ENCODE measurements at places on chromosomes 6 and 20.

- DNase-seq = no peak
Measured at GRCh38 chr20:58613061-58613854, 37.8 kb upstream of the STX16 start.

DNA sequence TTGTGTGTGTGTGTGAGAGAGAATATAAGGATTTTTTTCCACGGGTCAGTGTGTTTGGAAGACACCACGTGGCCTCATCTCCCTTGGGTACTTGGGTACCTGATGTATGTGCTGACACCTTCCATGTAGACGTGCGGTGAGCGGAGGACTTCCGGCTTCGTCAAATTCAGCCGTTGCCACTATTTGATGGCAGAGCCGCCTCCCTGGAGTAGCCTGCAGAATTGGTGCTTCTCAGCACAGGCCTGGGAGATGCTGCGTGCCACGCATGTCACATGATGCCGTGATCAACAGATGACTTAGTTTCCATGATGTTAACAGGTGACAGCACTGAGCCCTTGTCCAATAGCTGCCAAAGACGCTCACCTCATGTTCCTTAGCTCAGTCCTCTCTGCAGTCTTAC lies 69.4 kb downstream of the CDH4 start:
- no peak for DNase-seq

GRCh38 chr6:40389254-40389653 lies 197.9 kb downstream of the LRFN2 start:
- no peak for DNase-seq

DNA sequence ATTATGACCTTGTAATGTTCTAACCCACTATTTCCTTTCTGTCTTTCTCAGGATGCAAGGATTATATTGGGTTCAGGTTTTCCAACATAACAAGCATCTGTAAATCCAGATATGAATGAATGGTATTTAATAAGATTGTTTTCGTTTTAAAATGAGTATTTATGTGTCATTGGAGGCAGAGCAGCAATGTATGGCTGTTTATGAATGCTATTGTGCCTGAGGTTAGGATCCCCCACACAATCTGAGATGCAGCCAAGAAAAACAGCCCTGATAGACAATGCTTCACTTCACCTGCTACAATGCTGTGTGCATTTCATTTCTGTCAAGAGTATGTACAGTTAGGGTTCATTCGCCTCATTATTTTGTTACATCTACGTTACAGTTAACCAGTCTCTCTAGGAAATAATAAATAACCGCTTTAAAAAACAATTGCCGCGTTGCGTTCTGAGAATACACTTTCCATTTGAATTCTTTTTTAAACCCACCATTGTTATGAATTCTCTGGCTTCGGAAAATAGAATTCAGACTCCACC lies 19.6 kb downstream of the TFAP2A start:
- DNase-seq = no peak

DNA sequence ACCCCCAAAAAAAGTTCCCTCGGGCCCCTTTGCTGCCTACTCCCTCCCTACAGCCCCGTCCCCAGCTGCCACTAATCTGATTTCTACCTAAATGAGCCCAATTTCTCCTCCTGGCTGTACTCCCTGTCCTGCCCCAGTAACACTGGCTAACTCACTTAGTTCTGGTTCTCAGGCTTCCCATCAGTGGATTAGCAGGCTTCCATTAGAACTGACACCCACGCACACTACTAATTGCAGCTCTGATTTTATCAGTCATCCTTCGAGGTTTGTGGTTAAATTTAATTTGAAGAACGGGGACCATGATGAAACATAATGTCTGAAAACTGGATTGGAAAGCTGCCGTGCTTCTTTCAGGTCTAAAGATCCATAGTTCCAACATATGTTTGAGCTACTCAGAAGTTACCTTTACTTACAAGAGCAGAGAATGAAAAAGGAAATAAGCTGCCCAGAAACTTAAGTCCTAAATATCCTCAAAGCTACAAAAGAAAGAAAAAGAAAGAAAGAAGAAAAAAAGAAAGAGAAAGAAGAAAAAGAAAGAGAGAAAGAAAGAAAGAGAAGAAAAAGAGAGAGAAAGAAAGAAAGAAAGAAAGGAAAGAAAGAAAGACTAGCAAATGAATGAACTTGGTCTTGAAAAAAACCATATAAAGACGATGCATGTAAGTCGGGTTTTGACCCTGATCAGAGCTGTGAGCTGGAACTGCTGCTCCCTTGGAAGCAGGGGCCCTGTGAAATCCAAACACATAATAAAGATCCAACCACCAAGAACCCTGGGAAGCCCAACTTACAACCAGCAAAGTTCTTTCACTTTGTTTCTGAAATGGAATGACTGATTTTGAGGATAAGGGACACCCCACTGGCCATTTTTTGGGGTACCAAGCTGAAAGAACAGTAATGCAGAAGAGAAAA lies 51.7 kb downstream of the CNKSR3 start:
- no peak for DNase-seq

- no peak for DNase-seq
Measured at GRCh38 chr6:56289721-56290120, 42.3 kb upstream of the COL21A1 start.

DNA sequence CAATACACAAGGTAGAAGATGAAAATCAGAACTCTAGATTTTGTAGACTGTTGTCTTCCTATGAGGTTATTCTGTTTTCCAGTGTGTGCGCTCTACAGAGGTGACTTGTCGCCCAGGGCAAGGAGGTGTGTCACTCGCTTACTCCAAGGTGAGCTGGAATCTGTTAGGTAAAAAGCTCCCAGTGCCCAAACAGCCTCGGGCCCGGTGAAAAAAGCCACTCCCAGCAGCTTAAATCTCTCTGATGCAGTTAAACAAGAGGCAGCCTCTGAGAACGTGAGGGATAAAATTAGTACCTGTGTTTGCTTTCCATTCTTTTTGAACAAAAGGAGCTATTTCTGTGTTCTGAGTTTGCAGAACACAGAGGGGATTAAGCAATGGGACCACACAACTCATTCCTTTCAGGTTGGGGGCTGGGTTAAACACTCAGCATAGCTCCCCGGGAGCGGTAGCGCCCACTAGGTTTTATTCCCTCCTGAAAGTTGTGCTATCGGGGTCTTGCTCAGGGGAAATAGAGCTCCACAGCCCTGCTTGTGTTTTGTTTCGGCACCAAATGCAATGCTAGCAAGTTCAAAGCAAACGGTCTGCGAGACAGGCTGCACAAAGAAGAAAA lies 181.2 kb downstream of the FOXA2 start:
- DNase-seq = no peak

DNA sequence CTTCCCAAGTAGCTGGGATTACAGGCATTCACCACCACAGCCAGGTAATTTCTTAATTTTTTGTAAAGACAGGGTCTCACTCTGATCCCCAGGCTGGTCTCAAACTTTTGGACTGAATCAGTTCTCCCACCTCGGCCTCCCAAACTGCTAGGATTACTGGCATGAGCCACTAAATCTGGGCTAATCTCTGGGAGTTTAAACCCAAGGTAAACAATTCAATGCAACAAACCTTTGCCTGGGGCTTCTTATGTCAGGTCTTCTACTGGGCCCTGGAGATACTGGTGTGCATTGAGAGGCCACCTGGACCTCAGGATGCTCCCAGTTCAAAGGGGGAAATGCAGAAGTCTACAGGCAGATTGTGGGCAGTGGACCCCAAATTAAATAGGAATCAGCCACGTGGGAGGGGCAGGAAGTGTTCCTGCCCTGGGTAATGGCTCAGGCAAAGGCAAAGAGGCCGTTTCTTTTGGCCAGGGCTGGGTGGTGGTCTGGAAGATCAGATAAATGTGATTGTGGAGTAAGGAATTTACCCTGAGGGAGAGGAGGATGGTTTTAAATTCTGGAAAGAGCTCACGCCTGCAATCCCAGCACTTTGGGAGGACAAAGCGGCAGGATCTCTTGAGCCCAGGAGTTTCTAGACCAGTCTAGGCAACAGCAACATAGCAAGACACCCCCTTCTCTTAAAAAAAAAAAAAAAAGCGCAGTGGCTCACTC lies 1.3 kb upstream of the MYBL2 start:
- no peak for DNase-seq

GRCh38 chr6:144953552-144954240 lies 668.6 kb downstream of the UTRN start:
- DNase-seq = no peak

DNA sequence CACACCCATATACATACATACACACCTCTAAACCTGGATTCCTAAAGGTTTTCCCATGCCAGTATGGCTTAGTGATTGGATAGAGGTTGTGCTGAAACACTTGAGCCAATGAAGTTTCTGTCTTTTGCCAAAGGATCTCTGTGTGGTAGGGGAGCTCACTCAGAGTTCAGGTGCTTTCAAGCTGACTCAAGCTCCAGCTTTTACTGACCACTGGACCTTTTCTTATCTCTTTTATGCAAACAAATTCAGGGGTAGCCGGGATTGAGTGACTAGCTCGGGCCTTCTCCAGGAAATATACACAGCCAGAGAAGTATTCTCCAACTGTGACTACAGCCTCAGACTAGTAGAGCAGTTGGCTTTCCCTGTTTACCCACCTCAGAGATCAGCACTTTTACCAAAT lies 21.5 kb upstream of the DSE start:
- no peak for DNase-seq

GRCh38 chr20:12750221-12750620 lies 258.6 kb upstream of the SPTLC3 start:
- DNase-seq = no peak

GRCh38 chr6:28600245-28600644 lies 74.6 kb downstream of the GPX5 start:
- no peak for DNase-seq

- DNase-seq = no peak
Measured at GRCh38 chr6:47147836-47148344, 105.8 kb upstream of the ADGRF1 start.

GRCh38 chr20:59718751-59719150 lies 114.4 kb downstream of the PHACTR3 start:
- no peak for DNase-seq

DNA sequence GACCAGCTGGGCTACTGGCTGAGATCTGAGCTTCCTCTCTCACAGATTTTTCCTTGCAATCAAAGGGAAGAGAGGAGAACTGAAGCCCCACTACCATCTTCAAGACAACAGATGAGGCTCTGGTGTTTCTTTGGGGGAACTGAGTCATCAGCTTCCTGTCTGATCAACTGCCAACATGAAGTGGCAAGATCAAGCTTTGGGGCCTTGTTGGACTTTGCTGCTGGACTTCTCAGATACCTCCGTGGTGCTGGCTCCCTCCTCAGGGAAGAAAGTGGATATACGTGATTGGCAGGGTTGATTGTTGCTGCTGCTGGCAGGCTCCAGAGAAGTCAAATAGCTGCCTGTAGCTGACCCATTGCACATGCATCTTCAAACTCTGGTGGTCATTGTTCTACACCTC lies 3.6 kb upstream of the TOX2 start:
- DNase-seq = no peak

DNA sequence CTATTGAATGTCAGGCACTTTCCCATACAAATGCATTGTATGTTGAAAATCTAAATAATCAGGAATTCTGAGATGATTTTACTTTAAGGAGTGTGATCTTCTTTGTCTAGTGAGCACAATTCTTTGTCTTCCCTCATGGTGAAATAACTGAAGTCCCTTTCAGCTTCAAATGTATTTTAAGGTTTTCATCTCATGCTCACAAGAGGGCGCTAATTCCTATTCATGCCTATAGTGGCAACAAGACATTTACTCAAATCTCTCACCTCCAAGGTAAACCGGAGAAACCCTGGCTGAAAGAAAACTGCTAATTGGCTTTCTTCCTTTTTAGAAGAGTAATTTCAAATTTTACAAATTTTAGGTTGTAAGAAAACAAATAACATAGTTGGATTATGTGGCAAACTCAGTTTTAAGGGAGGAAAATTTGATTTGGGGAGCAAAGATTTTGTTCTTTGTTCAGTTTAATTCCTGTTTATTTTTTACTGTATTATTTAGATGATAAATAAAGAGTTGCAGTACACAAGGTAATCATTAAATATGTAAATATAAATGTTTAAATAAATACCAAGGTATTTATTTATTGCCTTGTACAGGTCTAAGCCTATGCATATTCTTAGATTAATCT lies 69.1 kb downstream of the SLC35F1 start:
- DNase-seq = no peak

DNA sequence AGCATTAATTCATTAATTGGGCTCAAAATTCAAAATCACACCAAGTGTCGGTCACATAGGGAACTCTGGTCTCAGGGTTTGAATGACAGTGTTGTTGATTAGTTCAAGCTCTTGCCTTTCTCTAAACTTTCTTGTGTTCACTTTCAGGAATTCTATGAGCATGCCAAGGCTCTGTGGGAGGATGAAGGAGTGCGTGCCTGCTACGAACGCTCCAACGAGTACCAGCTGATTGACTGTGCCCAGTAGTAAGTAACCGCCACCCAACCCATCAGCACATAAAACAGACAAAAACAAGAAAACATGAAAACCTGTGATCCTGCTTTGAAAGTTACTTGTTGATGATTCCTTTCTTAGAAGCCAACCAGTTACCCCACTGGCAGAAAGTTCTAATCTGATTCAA lies 52.7 kb downstream of the GNAS start:
- no peak for DNase-seq

- no peak for DNase-seq
Measured at GRCh38 chr6:167988945-167989841, 8.3 kb upstream of the KIF25 start.

DNA sequence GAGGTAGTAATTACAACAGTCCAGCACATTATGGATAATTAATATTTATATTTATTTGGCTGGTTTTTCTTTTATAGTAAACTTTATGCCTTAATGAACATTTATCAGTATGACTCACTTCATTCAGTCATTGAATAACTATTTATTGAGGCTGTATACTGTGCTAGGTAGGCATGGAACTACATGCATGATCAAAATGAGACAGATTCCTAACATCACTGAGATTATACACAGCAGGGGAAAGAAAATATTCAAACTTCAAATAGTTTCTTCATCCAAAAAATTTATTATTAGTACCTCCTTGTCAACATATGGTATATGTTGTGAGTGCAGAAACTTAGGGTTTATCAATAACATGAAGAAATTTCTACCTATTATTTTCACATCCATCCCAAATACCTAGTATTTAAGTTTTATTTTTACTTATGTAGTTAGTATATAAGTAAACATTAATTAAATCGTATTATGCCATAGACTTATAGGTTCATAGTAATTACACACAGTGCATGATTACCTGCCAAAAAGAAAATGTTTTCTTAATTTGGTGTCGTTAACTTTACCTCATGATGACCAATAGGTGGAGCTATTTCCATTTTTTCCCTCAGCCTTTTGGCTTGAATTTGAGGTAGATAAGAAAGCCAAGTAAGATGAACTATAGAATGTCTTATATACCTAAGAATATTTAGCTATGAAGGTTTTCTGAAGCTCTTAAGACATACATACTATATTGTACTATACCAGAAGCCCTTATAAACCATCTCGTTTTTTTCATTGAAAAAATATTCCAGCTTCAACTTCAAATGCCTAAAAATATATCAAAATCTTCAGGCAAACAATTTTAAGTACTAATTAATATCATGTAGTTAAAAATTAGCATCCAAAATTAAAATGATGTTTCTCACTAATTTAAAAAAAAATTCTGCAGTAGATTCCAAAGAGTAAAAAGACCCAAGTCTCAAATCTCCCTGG lies 12.5 kb upstream of the TMEM30A start:
- no peak for DNase-seq

GRCh38 chr6:13166916-13167315 lies 161.4 kb downstream of the TBC1D7 start:
- DNase-seq = no peak
